Naive B cell (primary cell): ENCODE measurements at places on chromosomes 7 and 10. TPM values are rescaled to one million over a fixed set of nuclear protein-coding genes. Genes with fewer than 3 reads are reported as not detected.

- no peaks in the 10 kb centered on the region for H3K27me3 ChIP-seq
- H3K4me1 ChIP-seq = no peaks in the 10 kb centered on the region
- no peak overlapping the region for H3K4me3 ChIP-seq
These were observed 445.9 kb upstream of the LRRN3 start for GRCh38 chr7:110645060-110645459.

- no peak for DNase-seq
- no peaks in the 10 kb centered on the region for H3K27me3 ChIP-seq
These were observed 74.3 kb upstream of the PDCD4 start for GRCh38 chr10:110797416-110797815.

SCART1 gene
- 0.08 TPM for polyA plus RNA-seq

DNA sequence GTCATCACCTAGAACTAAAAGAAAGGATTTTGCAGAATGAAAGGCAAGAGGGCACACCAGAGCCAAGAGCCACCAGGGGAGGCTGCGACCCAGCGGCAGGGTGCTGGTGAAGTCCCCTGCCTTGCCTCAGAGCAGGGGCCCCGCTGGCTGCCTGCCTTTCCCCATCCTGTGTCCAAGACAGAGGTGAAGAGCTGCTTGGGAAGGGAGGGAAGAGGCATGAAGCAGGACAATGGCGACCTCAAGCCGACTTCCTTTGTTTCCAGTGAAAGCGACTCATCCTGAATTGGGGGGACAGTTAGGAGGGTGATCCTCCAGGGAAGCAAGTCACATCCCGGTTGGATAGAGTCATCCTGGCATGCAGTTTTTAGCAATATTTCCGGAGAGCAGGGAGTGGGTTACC, 255.5 kb upstream of the YAE1 start:
- H3K36me3 ChIP-seq = no peaks in the 10 kb centered on the region
- no peak for DNase-seq
- no peaks in the 10 kb centered on the region for H3K27me3 ChIP-seq
- no peaks in the 10 kb centered on the region for H3K4me1 ChIP-seq

DNA sequence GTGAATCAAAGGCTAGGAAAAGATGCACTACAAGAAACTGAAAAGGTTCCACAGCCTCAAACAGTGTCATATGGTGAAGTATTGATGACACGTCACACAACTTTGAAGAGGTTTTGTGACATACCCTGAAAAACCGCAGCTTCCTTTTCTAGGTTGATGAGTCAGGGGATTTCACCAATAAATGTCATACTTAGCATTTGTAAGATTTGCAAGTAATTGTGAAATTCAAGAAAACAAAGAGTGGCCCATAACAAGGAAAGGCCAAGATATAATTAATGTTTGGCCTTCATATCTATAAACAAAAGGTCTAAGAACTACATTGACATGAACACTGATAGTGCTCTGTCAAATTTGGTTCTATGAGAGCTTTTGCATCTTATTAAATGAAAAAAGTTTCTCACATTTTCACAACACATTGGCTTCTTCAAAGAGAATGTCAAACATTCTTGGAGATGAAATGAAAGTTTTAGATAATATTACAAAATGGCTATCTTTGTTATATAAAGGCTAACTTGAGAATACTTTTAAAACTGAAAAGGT, 62.0 kb upstream of the NAMPT start:
- peaks cover 54% of the 10 kb centered on the region for H3K27me3 ChIP-seq
- H3K36me3 ChIP-seq = peaks cover 15% of the 10 kb centered on the region
- no peak for DNase-seq
- no peak overlapping the region for H3K4me3 ChIP-seq
- no peaks in the 10 kb centered on the region for H3K4me1 ChIP-seq

DNA sequence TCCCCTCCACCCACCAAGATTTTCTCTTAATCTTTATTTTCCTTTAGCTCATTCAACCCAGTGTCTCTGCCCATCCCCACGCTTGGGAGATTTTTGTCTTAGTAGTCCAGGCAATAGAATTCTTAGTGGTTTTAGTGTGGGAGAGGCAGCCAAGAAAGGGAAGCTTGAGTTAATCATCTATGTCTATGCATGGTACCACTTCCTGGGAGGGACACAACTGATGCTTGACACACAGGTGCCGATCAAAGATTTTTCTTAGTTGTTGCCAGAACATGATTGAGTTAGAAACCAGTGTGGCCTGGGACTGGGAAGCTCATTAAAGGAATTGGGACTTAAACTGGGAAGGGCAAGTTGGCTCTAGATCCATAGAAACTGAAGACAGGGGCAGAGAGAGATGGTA, 3.1 kb downstream of the STRA8 start:
- peaks cover 43% of the 10 kb centered on the region for H3K4me1 ChIP-seq
- peaks cover 5% of the 10 kb centered on the region for H3K27me3 ChIP-seq
- no peaks in the 10 kb centered on the region for H3K36me3 ChIP-seq

UBE2D4 gene
- 11.9 TPM for polyA plus RNA-seq

DNA sequence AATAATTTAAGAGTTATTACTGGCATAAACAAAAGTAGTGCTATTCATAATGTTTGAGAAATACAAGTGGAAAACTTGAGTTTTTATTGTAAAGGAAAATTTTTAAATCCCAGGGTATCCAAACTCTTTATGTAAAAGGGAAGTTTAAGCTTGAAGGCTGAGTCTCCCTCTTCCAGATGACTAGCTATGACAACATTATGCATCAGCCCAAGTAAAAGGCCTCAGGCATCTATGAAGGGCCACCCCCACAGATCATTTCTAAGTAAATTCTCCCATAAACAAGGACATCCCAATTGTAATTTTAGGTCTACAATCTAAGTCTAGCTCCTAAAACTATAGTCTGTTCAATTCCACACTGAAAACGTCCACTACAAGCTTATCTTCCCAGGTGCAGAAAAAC, 166.2 kb upstream of the STEAP1 start:
- H3K36me3 ChIP-seq = no peaks in the 10 kb centered on the region
- H3K27me3 ChIP-seq = peaks cover 3% of the 10 kb centered on the region
- no peaks in the 10 kb centered on the region for H3K4me1 ChIP-seq
- H3K27ac ChIP-seq = no peak overlapping the region
- H3K4me3 ChIP-seq = no peak overlapping the region

SOSTDC1 gene
- polyA plus RNA-seq = not detected

- H3K27ac ChIP-seq = peak overlapping the region; percentile 97
- peaks cover 96% of the 10 kb centered on the region for H3K4me1 ChIP-seq
- peaks cover 5% of the 10 kb centered on the region for H3K36me3 ChIP-seq
- H3K27me3 ChIP-seq = no peaks in the 10 kb centered on the region
- H3K4me3 ChIP-seq = no peak overlapping the region
These were observed 11.2 kb downstream of the WDFY4 start for GRCh38 chr10:48695636-48696534.

PRLHR gene
- not detected for polyA plus RNA-seq

DNA sequence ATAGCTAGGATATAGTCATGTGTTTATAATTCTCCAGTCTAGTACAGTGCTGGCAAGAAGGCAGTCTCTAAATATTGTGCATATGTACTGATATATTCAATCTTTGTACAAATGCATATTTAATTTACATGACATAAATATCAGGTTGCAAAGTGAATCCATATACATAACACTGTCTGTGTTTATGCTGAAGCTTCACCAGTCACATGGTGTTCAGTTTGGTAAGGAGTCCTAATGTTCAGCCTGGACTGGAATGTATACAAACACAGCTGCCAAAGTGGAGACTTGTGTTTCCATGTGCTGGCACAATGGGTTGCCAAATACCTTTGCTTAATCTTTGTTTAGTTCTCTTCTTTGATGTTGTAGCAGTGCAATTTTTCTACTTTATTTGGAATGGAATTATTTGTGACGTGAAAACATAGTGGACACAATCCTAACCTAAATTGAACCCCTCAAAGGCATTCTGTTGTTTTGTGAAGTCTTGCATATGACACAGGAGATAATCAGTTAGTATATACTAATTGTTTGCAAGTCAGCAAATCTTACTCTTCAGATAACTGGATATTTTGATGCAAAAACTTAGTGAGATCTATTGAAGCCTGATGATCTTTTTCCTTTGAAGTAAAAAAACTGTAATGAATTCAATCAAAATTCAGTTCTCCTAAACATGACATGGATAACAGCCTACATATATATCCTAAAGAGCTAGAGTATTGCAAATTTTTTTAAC, 17.3 kb upstream of the ARL4A start:
- H3K27ac ChIP-seq = peak overlapping the region; percentile 79
- H3K36me3 ChIP-seq = no peaks in the 10 kb centered on the region
- no peak for DNase-seq
- no peaks in the 10 kb centered on the region for H3K27me3 ChIP-seq
- peak overlapping the region; percentile 76 for H3K4me3 ChIP-seq
- H3K4me1 ChIP-seq = peaks cover 38% of the 10 kb centered on the region

- peak overlapping the region; percentile 65 for H3K27ac ChIP-seq
- no peak for DNase-seq
- peak overlapping the region; percentile 72 for H3K4me3 ChIP-seq
- peaks cover 10% of the 10 kb centered on the region for H3K36me3 ChIP-seq
- peaks cover 18% of the 10 kb centered on the region for H3K4me1 ChIP-seq
- H3K27me3 ChIP-seq = no peaks in the 10 kb centered on the region
These were observed 503 bp upstream of the TRIP6 start for GRCh38 chr7:100866729-100867039.

ZNF735 gene
- not detected for polyA plus RNA-seq

DNA sequence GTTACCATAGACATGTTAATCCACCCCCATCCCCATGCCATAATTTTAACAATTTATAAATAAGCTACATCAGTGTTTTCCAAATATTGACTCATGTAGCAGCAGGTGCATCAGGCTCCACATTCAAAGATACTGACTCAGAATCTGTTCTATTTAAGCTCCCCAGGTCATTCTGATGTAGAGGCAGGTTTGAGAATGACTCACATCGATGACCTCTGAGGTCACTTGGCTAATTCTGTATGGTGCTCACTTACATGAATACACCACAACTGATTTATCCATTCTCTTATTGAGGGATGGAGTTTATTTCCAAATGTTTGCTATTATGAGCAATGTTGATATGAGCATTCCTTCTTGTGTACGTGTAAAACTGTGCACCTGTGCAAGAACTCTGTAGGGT, 1159.0 kb downstream of the TYW1 start:
- no peaks in the 10 kb centered on the region for H3K27me3 ChIP-seq
- no peak overlapping the region for H3K27ac ChIP-seq
- no peak for DNase-seq
- no peaks in the 10 kb centered on the region for H3K4me1 ChIP-seq

DNA sequence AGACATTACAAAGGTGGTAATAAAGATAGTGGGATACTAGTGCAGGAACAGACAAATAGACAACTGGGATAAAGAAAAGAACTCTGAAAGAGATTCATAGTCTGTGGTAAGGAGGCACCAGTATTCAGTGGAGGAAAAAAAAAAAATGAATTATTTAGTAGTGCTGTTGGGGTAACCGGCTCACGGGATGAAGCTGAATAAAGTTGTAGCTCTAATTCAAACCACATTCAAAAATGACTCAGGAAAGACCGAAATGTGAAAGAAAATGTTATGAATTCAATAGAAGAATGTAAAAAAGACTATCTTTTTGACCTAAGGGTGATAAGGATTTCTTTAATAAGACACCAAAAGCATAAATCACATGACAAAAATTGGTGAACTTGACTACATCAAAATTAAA, 83.1 kb upstream of the HABP2 start:
- no peak for DNase-seq
- no peaks in the 10 kb centered on the region for H3K4me1 ChIP-seq
- no peak overlapping the region for H3K27ac ChIP-seq
- H3K4me3 ChIP-seq = no peak overlapping the region
- H3K36me3 ChIP-seq = no peaks in the 10 kb centered on the region
- peaks cover 2% of the 10 kb centered on the region for H3K27me3 ChIP-seq

CYP3A5 gene
- polyA plus RNA-seq = not detected

RSPH10B gene
- not detected for polyA plus RNA-seq

DNA sequence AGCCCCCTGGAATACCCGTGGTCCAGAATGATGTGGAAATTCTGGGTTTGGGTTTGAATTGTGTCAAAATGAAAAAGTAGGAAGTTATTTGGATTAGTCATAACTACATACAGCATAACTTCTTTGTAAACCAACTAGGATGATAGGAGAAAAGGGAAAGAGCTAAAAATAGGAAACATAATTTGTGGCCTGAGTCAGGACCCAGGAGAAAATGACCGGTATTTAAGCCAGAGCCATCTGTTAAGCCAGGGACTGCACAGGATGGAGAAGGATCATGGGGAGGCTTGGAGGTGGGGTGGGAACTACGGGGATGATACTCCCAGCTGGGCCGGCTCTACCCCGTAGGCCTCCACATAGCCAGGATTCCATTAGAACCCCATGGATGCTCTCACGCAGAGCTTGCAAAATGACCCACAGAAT, 98.6 kb downstream of the MYOF start:
- H3K27me3 ChIP-seq = no peaks in the 10 kb centered on the region
- H3K36me3 ChIP-seq = no peaks in the 10 kb centered on the region
- H3K27ac ChIP-seq = no peak overlapping the region
- DNase-seq = no peak
- peaks cover 18% of the 10 kb centered on the region for H3K4me1 ChIP-seq

ACBD7 gene
- not detected for polyA plus RNA-seq

- peak overlapping the region; percentile 96 for H3K27ac ChIP-seq
- H3K4me1 ChIP-seq = peaks cover 49% of the 10 kb centered on the region
- H3K36me3 ChIP-seq = peaks cover 17% of the 10 kb centered on the region
- H3K4me3 ChIP-seq = peak overlapping the region; percentile 94
- no peak for DNase-seq
These were observed 670 bp upstream of the RBM33 start for GRCh38 chr7:155643804-155644177.

DNA sequence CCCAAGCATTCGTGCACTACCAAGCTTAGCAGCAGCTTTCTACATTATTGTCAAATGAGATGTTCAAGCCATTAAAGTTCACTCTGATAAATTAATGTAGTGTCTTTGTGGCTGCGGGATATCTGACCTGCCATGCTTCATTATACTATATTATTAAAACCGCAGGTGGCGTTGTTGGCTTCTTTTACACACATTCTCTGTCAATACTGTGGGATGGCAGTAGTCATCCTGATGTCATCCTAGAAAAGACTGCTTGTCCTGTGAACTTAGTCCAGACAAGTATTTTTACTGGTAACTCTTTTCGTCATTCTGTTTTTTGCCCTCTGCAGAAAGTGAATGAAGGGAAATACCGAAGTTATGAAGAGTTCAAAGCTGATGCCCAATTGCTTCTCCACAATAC, 103.9 kb downstream of the ZMYND11 start:
- no peak overlapping the region for H3K27ac ChIP-seq
- no peaks in the 10 kb centered on the region for H3K27me3 ChIP-seq

GRCh38 chr7:137606061-137606674, 240.6 kb downstream of the DGKI start:
- H3K4me1 ChIP-seq = no peaks in the 10 kb centered on the region
- no peak for DNase-seq
- H3K4me3 ChIP-seq = no peak overlapping the region

- H3K4me3 ChIP-seq = no peak overlapping the region
- H3K27ac ChIP-seq = no peak overlapping the region
- H3K27me3 ChIP-seq = no peaks in the 10 kb centered on the region
- H3K36me3 ChIP-seq = peaks cover 40% of the 10 kb centered on the region
These were observed 66.6 kb downstream of the RBM33 start for GRCh38 chr7:155711081-155711480.

PWWP2B gene
- 10.3 TPM for polyA plus RNA-seq

LIPK gene
- polyA plus RNA-seq = not detected
